ENCODE measurements at places on chromosomes 11 and 22. TPM values are rescaled to one million over a fixed set of nuclear protein-coding genes. Genes with fewer than 3 reads are reported as not detected.

- no peak for DNase-seq
- H3K4me1 ChIP-seq, result peaks cover 8% of the 10 kb centered on the region
- H3K36me3 ChIP-seq, result no peaks in the 10 kb centered on the region
- H3K27me3 ChIP-seq, result no peaks in the 10 kb centered on the region
These were observed 40.4 kb upstream of the AMPD3 start for GRCh38 chr11:10414659-10415058.

DNA sequence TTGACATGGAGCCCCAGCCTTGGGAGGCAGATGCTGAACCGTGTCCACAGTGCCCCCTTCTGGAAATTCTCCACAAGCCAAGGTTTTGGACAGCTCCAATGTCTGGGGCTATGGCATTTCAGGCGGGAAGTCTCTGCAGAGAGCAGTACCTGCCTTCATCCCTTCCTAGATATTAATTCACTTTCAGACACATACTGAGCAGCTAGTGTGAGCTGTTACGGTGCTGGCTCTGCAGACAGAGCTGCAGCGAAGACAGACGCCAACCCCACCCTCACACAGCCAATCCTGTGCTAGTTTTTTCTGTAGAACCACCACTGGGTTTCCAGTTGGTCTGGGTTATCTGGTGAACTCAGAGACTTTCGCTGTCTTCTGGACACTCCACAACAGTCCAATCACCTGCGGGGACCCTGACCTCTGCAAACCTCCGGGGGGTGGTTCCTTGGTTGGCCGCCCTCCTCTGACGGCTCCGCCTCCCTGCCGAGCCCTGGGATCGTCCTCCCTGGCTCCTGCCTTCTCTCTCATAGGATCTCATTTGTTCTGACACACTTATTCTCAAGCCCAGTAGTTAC, 9.1 kb downstream of the LMF2 start:
- DNase-seq, result peak; percentile 73
- no peaks in the 10 kb centered on the region for H3K27me3 ChIP-seq
- no peak overlapping the region for H3K27ac ChIP-seq
- H3K36me3 ChIP-seq, result no peaks in the 10 kb centered on the region
- no peaks in the 10 kb centered on the region for H3K4me1 ChIP-seq

DNA sequence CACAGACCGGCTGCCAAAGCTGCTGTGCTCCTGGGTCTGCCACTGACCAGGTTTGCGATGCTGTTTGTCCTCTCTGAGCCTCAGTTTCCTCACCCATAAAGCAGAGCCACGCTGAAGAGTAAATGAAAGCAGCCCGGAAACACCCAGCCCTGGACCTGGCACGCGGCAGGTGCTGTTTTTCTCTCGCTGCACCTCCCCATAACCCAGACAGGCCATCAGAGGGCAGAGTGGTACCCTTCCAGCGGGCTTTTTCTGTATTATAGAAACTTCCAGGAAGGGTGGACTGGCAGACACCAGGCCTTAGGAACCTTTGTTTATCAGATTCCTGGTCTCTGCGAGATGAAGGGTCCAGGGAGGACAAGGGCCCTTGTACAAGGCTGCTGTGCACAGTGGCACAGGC, 17.9 kb upstream of the FGF19 start:
- H3K4me3 ChIP-seq, result no peak overlapping the region
- no peaks in the 10 kb centered on the region for H3K4me1 ChIP-seq
- peaks cover 7% of the 10 kb centered on the region for H3K27me3 ChIP-seq
- no peak overlapping the region for H3K27ac ChIP-seq

- peak overlapping the region; percentile 25 for H3K4me3 ChIP-seq
- no peaks in the 10 kb centered on the region for H3K4me1 ChIP-seq
- no peaks in the 10 kb centered on the region for H3K36me3 ChIP-seq
- H3K27ac ChIP-seq, result peak overlapping the region; percentile 68
These were observed 330 bp downstream of the SLC5A1 start for GRCh38 chr22:32043391-32043790.

- no peaks in the 10 kb centered on the region for H3K27me3 ChIP-seq
- H3K4me1 ChIP-seq, result no peaks in the 10 kb centered on the region
- peak overlapping the region; percentile 38 for H3K27ac ChIP-seq
- no peak overlapping the region for H3K4me3 ChIP-seq
- H3K36me3 ChIP-seq, result no peaks in the 10 kb centered on the region
These were observed 23.1 kb downstream of the PIH1D2 start for GRCh38 chr11:112050721-112051120.

DNA sequence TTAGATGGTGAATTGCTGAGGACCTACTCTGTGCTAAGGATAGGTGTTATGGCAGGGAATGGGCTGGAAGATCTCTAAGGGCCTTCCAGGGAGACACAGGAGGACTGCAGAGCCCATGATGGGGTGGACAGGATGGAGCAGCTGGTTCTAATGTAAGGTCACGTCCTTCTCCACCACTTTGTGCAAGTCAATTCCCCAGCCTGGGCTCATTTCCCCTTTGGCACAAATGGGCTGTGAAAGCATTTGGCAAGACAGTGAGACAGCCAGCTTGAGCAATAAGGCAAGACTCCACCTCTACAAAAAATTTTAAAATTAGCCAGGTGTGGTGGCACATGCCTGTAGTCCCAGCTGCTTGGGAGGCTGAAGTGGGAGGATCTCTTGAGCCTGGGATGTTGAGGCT, 81.4 kb upstream of the THY1 start:
- no peak overlapping the region for H3K27ac ChIP-seq
- DNase-seq, result no peak
- H3K36me3 ChIP-seq, result no peaks in the 10 kb centered on the region
- no peaks in the 10 kb centered on the region for H3K27me3 ChIP-seq
- H3K4me3 ChIP-seq, result no peak overlapping the region

DNA sequence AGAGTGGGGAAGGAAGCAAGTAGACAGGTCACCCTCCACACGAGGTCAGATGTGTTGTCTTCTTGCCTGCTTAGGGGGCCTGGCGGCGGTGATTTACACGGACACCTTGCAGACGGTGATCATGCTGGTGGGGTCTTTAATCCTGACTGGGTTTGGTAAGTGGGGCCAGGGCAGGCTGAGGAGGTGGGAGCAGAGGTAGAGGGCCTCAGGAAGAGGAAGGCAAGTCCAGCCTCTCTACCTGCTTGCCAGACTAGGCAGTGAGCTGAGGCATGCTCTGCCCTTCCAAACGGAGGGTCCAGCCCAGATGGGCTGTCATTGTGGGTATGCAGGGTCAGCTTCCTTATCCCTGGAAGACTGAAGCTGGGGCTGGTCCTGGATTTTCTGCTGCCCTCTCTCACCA, 39.9 kb downstream of the SLC5A1 start:
- no peak overlapping the region for H3K27ac ChIP-seq
- no peak for DNase-seq
- H3K36me3 ChIP-seq, result no peaks in the 10 kb centered on the region
- no peak overlapping the region for H3K4me3 ChIP-seq
- H3K27me3 ChIP-seq, result no peaks in the 10 kb centered on the region
- no peaks in the 10 kb centered on the region for H3K4me1 ChIP-seq

GRCh38 chr11:76480241-76480640, 35.4 kb downstream of the EMSY start:
- H3K27ac ChIP-seq, result no peak overlapping the region
- H3K4me3 ChIP-seq, result no peak overlapping the region
- DNase-seq, result no peak
- no peaks in the 10 kb centered on the region for H3K36me3 ChIP-seq
- no peaks in the 10 kb centered on the region for H3K4me1 ChIP-seq

- H3K36me3 ChIP-seq, result no peaks in the 10 kb centered on the region
- DNase-seq, result no peak
- H3K4me1 ChIP-seq, result no peaks in the 10 kb centered on the region
- H3K27ac ChIP-seq, result no peak overlapping the region
These were observed 391.1 kb downstream of the ETS1 start for GRCh38 chr11:128196235-128196634.

DNA sequence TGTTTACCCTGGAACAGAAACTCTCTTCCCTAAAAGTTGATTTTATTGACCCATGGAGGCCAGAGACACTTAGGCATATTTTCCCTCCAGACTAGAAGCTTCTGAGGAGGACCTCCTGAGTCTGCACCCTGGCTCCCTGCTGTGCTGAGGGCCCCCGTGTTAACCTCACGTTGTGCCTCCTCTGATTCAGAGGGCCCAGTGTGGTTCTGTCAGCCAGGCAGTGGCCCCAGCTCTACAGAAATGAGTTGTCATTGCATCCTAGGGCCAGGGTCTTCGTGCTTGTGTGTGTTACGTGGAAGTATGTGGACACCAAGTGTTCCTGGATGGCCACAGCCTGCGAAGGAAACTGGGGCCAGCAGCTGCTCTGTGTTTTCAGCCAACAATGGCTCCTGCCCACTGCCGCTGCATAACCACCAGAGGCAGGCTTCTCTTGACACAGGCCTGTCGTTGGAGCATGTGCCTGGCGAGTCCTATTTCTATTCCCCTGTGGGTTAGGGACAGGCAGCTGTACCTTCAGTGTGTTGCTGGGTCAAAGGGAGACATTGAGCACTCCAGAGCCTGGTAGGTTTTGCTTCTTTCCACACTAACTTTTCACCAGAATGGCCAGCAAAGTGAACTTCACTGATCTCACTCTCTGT, 44.5 kb downstream of the MED15 start:
- peak overlapping the region; percentile 73 for H3K27ac ChIP-seq
- DNase-seq, result peak; percentile 44
- peak overlapping the region; percentile 3 for H3K4me3 ChIP-seq
- peaks cover 47% of the 10 kb centered on the region for H3K36me3 ChIP-seq
- no peaks in the 10 kb centered on the region for H3K27me3 ChIP-seq

- no peak overlapping the region for H3K27ac ChIP-seq
- H3K36me3 ChIP-seq, result no peaks in the 10 kb centered on the region
- no peak for DNase-seq
- peaks cover 23% of the 10 kb centered on the region for H3K4me1 ChIP-seq
These were observed 3.2 kb upstream of the FJX1 start for GRCh38 chr11:35614939-35615569.

DNA sequence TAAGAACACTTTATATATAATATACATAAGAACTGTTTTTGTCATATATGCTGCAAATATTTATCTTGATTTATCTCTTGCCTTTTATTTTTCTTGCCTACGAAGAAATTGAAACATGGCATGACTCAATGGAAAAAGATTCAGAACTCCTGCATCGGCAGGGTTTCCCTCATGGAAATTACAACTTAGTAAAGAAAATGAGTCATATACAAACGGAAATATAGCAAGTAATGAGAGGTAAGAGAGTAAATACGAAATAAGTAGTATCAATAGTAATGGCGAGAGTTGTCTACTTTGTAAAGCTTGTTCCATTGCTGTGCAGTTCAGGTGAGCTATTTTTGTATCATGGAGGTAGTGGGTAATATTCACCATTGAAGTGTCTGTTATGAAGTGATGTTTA, 350.4 kb downstream of the DDX10 start:
- no peaks in the 10 kb centered on the region for H3K27me3 ChIP-seq
- no peak overlapping the region for H3K4me3 ChIP-seq
- H3K4me1 ChIP-seq, result no peaks in the 10 kb centered on the region
- H3K36me3 ChIP-seq, result no peaks in the 10 kb centered on the region
- H3K27ac ChIP-seq, result no peak overlapping the region

GRCh38 chr11:66985508-66986177, 10.5 kb downstream of the C11orf86 start:
- H3K27ac ChIP-seq, result no peak overlapping the region

DNA sequence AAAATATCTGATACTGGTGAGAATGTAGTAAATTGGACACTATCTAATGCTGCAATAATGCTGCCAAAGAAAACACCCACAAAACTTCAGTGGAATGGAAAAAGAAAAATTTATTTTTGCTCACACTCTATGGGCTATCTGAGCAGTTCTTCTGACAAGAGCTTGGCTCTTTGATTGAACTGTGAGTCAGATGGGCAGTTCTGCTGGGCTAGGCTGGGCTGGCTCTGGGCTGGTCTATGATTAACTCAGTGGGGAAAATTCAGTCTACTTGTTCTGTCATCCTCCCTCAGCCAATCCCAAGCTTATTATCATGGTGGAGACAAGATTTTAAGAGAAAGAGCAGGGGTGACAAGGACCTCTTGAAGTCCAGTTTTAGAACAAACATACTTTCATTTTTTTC, 1404.8 kb downstream of the LRRC4C start:
- no peak overlapping the region for H3K4me3 ChIP-seq
- H3K4me1 ChIP-seq, result no peaks in the 10 kb centered on the region
- H3K36me3 ChIP-seq, result no peaks in the 10 kb centered on the region

- DNase-seq, result no peak
- H3K36me3 ChIP-seq, result no peaks in the 10 kb centered on the region
- no peak overlapping the region for H3K27ac ChIP-seq
- no peak overlapping the region for H3K4me3 ChIP-seq
- H3K27me3 ChIP-seq, result no peaks in the 10 kb centered on the region
These were observed 21.1 kb downstream of the MPPED2 start for GRCh38 chr11:30565027-30565426.

DNA sequence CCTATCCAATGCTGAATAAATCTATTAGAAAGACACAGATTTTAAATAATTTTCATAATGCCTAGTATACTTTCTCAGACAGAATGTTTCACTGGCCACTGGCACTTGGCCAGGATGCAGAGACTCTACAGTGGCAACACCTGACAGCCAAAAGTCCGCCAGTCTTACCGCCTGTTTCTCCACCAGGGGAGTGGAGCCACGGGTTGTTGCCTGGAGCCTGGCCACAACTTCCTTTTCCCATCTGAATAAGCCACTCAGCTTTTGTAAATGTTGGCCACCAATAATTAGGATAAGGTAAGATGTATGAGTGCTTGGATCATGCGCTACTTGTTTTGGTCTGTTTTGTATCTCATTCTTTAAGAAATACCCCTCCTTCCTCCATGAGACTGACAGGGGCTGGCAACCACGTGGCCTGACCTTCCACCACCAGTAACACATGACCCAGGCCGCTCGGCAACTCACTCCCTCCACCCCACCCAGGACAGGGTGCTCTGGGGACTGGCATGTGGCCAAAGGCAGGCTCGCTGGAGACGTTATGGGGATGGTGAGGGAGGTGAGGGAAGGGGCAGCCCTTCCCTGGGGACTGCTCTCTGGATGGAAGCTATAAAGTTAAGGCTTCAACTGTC, 93.0 kb upstream of the BID start:
- peaks cover 60% of the 10 kb centered on the region for H3K4me1 ChIP-seq
- no peak overlapping the region for H3K27ac ChIP-seq

DNA sequence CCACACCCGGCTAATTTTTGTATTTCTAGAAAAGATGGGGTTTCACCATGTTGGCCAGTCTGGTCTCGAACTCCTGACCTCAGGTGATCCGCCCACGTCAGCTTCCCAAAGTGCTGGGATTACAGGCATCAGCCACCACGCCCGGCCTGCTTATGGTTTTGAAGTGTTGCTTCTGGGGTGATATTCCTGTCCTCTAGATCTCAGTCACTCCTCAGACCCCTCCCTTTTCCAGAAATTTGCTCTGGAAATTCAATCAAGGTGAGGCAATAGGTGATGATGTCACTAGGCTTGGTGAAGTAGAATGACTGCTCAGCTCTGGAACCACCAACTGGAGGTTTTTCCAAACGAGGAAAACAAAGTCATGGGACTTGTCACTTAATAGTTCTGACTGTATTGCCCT, 36.6 kb upstream of the CREB3L1 start:
- H3K4me1 ChIP-seq, result peaks cover 36% of the 10 kb centered on the region
- H3K36me3 ChIP-seq, result no peaks in the 10 kb centered on the region
- no peak for DNase-seq
- H3K27me3 ChIP-seq, result no peaks in the 10 kb centered on the region
- no peak overlapping the region for H3K4me3 ChIP-seq
- H3K27ac ChIP-seq, result no peak overlapping the region

GRCh38 chr11:28679795-28680468, 571.7 kb downstream of the METTL15 start:
- H3K27ac ChIP-seq, result no peak overlapping the region
- DNase-seq, result no peak
- H3K4me3 ChIP-seq, result no peak overlapping the region

ACR gene
- total RNA-seq, result not detected

KCTD14 gene
- total RNA-seq, result 7.1 TPM

PHLDA2 gene
- total RNA-seq, result not detected

FAM180B gene
- total RNA-seq, result not detected

ZNF280A gene
- not detected for total RNA-seq

MUC2 gene
- total RNA-seq, result 1,165 TPM

SEC14L6 gene
- not detected for total RNA-seq

OR51I1 gene
- not detected for total RNA-seq
